AG08395 (cell line): ENCODE measurements at places on chromosomes 16 and 17.

DNA sequence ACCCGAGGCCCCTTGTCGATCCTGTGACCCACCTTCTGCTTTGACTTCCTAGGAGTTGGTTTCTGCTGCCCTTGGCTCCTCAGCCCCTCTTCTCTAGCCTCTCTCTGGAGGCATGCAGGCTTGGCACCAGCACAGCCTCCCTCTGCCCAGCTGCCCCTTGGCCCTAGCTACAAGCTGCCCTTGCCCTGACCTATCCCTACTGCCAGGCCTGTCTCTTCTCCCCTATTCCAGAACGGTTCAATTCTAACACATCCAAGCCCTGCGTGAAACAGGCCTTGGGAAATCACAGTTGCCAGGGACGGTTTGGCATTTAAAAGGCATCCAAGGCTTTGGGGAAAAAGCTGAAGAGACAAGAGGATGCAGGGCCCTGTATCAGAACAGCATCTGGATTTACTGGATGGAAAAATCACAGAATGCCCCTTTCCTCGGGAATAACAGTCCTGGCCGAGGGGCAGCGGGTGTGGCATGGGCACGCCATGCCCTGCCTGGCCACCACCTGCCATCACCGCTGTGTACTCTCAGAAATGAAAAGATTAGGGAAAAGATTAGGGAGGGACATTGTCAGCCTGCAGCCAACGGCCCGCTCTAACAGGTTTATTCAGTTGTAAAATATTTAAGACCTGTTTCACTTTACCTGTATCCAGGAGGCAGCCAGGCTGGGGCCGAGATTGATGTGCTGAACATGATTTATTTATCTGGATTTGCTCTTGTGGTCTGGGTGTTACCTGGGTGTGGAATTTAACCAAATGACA is 15.8 kb downstream of the RAI1 start:
- no peak for DNase-seq

GRCh38 chr16:987906-988305 is 6.3 kb downstream of the SOX8 start:
- DNase-seq, result no peak

DNA sequence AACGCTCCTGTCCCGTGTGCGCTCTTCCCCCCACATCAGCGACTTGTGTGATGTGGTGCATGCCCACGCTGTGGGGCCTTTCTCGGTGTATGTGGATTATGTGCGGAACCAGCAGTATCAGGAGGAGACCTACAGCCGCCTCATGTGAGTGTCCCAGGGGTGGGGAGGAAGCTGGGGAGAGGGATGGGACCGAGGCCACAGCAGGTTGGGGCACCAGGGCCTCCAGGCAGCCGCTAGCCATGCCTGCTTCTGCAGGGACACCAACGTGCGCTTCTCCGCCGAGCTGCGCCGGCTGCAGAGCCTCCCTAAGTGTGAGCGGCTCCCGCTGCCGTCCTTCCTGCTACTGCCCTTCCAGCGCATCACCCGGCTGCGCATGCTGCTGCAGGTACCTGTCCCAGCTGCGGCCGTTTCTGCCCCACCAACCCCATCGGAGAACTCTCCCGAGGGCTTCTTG is 5.8 kb downstream of the ARHGEF15 start:
- DNase-seq, result no peak

- DNase-seq, result no peak
These were observed 817 bp downstream of the NME1 start for GRCh38 chr17:51154176-51154575.

- DNase-seq, result peak; percentile 76
These were observed 9.4 kb upstream of the CMTM4 start for GRCh38 chr16:66705790-66706505.

GRCh38 chr17:42922294-42922693 is 21.7 kb downstream of the G6PC1 start:
- no peak for DNase-seq

DNA sequence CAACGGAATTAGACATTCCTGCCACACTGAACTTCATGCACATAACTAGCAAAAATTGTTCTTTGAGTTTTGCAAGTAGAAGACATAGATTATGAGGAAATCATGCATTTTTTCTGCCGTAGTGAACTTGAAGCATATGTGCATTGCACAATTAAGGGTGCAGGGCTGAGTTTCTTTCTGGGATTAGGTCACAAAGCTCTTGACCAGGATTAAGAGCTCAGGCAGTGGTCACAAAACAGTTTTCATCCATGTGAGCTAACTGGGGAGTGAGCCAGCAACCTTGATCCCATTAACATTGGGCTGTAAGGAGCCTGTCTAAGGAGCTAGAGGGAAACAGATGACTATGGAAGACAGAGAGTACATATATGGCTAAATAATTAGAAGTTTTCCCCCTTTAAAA is 143.7 kb downstream of the PMP22 start:
- DNase-seq, result peak; percentile 29

DNA sequence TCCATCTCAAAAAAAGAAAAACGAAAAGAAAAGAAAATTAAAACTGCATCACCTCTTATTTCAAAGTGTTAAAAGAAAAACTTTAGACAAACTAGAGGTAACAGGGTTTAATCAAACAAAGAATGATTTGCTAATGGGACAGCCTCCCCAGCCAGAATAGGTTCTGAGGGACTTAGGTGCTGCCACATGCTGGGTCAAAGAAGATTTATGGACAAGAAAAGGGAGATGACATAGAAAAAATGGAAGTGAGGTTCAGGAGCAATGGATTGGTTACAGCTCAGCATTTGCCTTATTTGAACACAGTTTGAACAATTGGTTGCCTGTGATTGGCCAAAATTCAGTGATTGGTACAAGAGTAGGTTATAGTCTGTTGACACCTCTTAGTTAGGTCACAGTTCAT is 21.1 kb downstream of the TMC5 start:
- no peak for DNase-seq

DNA sequence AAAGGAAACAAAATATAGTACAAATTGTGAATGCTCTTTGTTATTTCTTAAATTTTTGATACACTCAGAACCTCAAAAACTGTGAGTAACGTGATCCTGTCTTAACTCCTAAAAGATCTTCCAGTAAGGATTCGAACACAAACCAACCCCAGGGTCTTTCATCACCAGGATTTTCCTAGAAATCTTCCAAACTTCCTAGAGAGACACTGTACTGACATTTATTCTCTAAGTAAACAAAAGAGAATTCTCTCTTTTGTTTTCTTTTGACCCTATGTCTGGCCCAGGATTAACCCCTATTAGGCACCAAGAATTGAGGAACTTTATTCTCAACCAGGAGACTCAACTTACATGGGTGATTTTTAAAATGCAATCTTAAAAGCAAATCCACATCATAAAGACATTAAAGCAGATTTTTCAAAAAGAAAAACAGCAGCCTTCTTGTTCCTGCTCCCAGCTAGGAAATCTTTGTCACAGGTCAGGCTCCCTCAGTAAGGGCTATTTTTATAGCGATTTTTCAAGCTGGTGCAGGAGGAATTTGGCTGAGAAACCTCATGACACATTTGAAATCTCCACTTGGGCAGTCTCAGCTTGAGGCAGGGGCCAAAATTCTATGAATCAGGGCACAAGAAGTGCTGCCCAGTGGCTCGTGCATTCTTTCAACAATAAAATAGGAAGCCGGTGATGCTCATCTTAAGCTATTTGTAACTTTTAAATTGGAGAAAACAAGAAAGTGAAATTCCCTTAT is 6.2 kb upstream of the SMG1 start:
- DNase-seq, result peak; percentile 68

DNA sequence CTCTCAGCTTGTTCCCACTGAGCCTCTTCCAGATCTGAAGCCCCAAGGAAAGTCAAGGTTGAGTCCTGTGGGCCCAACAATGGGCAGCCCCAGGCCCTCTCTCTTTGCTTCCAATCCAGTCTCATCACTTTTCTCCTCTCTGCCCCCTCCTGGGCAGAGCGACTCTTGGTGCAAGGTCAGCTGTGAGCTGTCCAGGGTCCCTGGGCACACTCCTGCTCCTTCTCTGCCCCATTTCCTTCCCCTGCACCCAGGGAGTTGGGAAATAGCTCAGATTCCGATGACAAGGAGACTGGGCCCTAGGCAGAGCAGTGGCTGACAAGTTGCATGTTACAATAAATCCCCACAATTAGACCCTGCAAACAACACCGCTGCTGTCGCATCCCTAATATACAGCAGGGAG is 16.1 kb upstream of the CRHR1 start:
- no peak for DNase-seq

GRCh38 chr16:17358846-17359245 is 111.9 kb downstream of the XYLT1 start:
- no peak for DNase-seq

DNA sequence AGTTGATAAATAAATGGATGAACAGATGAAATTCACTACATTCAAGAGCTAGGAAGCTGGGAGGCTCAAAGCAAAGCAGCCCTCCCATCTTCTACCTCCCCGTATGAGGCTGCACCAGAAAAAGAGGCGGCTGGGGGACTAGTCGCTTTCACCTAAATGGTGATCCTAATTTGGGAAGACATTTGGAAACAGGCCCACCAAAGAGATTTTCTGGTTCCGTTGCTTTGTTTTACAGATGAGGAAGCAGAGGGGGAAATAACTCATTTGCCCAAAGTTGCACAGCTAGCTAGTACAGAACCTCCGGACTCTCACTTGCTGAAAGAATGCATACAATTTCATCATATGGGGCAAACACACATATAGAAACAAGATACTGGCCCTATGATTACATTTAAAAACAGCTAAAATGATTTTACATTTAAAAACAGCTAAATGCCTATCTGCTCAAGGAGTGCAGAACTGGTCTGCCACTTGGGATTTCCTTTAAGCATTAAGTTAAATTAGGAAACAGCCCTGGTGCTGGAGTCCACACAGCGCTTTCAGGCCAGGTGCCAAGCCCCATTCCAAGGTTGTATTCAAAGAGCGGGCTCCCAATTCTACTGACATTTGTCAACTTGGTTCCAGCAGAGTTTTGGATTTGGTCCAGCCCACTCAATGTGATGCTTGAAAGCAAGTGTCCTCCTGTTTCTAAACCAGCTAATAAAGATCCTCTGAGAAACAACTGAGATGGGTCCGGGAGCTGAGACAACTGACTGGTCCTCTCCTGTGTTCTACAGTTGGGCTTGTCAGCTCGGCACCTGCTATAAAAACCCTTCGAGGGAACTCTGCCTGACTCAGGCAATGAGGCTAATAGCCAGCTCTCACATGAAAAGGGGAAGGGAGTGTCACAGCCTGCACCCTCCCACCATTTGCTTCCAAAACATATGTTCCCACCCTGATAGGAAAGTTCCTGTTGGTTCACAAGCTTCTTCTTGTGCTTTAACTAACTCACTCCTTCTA is 11.7 kb downstream of the ERN1 start:
- DNase-seq, result no peak

GRCh38 chr17:63181856-63182255 is 215.8 kb downstream of the TANC2 start:
- no peak for DNase-seq

DNA sequence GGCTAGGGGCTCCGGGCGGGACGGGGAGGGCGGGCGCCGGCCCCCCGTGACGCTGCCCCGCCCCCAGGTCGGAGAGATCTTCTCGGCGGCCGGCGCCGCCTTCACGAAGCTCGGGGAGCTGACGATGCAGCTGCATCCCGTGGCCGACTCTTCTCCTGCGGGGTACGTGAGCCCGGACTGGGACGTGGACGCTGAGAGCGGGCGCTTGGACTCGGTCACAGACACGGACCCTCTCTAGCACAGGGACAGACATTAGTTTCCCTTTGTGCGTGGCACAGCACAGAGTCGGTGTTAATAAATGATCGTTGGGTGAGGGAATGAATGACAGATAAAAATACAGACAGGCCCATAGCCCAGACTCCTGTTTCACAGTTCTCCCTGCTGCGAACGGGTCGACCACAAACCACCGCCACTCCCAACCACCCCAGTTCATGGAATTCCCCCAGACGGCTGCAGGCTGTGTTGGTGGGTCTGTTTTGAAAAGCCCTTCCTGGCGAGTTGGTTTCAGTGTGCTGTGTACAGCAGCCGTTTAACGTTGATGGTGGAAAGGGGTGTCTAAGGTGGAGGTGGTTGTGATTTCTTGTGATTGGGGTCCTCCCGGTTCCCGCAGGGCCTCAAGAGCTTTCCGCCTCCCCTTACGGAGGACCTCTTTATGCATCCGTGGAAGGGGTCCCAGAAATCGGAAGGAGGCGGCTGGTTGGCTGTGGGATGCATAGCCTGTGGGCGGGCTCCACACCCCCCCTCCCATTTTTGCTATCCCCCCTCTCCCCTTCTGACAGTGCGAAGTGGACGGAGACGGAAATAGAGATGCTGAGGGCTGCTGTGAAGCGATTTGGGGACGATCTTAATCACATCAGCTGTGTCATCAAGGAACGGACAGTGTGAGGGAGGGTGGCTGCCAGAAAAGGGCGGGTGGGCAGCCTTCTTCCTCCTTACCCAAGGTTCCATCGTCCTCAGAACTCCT is 2.9 kb downstream of the RNASEK start:
- DNase-seq, result no peak

- no peak for DNase-seq
These were observed 56.7 kb upstream of the NOG start for GRCh38 chr17:56536766-56537165.

GRCh38 chr17:4548721-4549531 is 6.3 kb downstream of the MYBBP1A start:
- DNase-seq, result no peak
